ENCODE measurements at places on chromosomes 7 and 10.

DNA sequence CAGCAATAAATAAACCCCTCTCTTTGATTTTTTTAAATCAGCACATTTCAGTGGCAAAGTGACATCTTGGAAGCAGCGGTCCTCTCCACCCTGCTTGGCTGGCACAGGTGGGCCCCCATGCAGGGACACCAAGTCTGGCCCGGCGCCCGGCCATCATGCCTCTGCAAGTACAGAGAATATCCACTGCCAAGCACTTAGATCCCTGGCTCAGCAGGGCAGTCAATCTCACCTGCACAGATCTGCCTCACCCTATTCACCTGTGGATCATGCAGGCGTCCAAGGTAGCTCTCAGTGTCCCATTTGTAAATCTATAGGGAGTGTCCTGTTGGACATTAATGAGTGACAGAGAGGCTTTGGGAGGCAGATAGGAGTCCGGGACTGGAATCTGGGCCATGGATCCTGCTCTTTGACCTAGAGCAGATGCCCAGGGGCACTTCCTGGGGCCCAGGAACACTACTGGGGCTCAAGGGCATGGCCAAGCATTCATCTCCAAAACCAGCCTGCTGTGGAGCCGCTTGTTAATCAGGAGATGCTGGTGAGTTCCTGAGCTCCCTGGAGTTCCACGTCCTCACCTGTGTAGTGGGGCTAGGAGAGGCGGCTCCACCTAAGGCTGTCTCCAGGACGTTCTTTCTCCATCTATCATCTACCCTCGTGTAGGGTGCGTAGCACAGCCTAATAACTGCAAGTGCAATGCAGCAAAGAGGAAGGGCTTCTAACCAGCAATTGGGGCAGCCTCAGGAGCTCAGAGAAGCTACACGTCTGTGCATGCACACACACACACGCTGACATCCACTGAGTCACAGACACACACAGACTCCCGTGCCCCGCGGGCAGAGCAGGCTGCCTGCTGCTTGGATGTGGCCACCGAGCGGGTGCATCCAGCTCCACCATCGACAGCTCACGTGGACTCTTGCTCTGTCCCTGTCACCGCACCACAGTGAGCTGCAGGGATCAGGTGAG, 123.6 kb downstream of the OAT start:
- DNase-seq, result no peak

GRCh38 chr7:156751319-156751718, 110.7 kb downstream of the RNF32 start:
- DNase-seq, result peak; percentile 1

DNA sequence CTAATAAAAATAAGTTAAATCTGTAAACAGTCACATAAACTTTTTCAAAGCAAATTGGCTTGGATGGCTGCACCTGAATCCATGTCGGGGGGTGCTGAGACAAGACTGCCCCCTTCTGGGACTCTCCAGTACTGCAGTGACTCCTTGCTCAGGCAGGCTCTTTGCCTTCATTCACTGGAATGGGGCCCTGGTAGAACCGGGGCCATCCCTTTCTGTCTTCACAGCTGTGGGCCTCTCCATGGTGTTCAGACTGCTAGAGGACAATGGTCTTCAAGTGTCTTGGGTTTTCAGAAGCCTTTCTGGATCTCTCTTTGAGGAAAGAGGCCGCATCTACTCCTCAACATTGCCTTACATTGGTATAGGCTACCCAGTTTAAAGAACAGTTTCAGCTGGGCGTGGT, 16.1 kb upstream of the IMPDH1 start:
- peak; percentile 68 for DNase-seq

DNA sequence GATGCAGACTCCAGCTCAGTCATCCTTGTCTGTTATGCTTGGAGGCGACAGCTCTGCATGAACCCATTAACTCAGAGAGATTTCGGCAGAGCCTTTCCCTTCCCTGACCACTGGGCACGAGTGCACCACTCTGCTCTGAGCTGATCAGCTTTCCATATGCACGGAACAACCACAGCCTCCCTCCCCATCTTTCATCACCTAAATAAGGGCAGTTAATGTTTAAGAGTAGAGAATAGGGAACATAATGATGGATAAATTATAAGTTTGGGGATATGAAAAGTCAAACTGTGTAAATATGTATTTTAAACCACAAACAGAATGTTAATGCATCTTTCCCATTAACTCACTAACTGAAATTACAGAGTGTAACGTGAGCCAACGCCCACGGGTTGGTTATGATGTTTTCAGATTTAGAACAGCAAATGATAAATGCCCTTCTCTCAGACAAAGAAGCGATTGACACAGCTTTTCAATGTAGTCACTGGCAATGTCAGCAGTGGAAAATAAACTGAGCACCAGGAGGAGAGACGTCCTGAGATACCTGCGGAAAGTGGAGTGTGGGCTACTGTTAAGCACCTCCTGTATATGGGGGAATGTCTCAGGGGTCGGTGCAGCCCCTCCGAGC, 658.2 kb downstream of the LRMDA start:
- no peak for DNase-seq

- no peak for DNase-seq
Measured at GRCh38 chr7:109763611-109764010, 1193.9 kb downstream of the DNAJB9 start.

DNA sequence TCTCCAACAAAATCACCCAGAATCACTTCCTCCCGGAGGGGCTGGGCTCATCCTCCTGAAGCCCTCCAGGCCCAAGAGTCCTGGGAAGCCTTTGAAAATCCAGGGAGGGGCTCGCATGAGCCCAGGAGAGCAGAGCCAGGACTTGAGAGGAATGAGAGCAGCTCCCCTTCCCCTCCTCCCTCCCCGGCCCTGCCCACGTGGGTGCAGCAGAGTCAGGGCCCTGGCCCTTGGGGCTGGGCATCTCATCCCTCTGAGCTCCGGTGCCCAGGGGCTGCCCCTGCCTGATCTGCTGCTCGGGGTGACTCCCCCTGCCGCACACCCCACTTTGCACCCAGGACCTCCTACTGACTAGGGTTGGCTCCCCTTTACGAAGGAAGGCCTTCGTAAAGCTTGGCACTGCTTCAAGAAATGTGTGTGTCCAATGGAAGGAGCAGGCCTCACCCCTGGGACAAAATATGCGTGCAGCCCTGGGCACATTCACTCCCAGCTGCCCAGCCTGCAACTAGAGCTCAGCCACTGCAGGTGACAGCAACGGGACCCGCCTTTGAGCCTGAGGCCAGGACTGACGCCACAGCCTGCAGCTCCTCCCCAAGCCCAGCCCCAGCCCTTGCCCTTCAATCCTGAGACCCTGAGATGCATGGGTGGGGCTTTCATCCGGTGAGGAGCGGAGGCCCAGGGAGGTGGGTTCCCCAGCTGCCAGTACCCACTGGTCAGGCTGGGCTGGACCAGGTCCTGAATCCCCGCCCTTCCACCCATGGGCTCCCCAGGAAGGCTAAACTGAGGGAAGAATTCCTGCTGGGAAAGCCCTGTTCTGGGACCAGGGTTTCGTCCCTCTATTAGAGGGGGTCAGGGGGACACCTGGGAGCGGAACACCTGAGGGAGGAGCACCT, 21.8 kb downstream of the PWWP2B start:
- DNase-seq, result no peak

- DNase-seq, result no peak
Measured at GRCh38 chr10:78450807-78451485, 417.3 kb downstream of the RPS24 start.

- no peak for DNase-seq
Measured at GRCh38 chr10:1419796-1420610, 317.3 kb downstream of the ADARB2 start.

GRCh38 chr10:20267734-20268133, 451.5 kb downstream of the PLXDC2 start:
- DNase-seq, result no peak

DNA sequence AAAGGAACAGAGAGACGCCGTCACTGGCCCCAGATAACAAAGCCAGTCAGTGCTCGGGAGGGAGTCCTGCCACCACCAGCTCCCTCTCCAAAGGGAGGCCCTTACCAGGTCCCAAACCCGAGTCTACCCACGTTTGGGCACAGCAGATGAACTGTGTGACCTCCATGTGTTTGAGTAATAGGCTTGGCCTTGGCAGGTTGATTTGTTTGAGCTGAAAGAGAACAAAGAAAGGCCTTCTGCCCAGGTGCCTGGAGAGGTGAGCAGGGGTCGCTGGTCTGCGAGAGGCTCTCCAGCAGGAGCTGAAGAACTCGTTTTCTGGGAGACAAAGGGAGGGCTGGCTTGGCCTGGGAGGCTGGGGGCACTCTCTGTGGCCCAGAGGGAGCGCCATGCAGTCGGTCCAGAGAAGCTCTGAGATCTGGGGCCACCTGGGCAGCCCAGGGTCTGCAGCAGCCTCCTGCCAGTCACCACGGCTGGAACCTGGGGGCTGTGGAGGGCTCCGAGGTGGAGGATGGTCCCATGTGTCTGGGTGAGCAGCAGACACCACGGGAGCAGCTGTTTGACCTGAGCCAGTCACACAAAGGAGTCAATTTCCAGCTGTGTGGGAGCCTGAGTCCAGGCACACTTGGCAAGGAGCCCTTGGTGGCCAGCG, 99.7 kb downstream of the PAXIP1 start:
- DNase-seq, result no peak

DNA sequence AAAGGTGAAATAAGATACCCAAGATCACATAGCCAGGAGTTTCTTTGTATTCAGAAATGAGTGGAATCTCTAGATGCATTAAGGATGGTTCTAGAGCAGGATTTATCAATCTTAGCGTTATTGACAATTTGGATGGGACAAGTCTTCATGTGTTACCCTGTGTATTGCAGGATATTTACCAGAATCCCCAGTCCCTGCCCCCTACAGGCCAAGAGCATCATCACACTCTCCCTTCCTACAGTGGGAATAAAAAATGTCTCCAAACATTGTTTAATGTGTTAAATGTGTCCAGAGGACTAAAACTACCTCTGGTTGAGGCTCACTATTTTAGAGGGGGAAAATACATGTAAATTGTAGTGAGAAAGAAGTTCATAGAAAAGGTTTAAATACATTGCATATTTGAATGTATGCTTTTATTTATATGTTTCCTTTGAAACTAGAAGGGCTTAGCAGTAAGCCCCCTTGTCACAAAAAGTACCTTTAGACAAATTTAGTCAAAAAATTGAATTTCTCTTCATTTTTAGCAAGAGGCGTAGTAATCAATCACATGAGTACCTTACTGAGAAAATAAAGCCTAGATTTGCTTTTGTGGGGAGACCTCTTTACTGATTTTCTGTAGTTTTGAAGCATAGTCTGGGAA, 141.2 kb downstream of the MLLT10 start:
- DNase-seq, result no peak

GRCh38 chr7:33661430-33662160, 243.7 kb upstream of the BMPER start:
- DNase-seq, result no peak

- no peak for DNase-seq
Measured at GRCh38 chr7:65946904-65947303, 35.1 kb downstream of the GUSB start.

DNA sequence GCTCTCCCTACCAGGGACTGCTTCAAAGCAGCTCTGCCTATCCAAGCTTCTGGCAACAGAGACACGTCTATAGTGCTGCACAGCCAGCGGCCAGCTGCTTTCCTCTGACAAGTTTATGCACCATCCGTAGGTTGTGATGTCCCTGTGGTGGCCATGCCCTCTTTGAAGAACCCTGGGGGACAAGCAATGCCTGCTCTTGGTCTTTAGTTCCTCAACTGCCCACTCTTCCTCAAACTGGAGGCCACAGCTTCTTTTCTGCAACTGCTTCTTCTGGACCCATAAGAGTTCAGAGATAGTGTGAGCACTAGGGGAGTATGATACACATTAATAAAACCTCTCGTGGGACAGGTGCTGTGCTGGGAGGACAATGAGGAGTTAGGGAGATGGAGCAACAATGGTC, 164.9 kb downstream of the ELMO1 start:
- no peak for DNase-seq

GRCh38 chr7:25988640-25989039, 163.4 kb upstream of the NFE2L3 start:
- DNase-seq, result no peak

GRCh38 chr10:42850931-42851330, 68.3 kb downstream of the BMS1 start:
- no peak for DNase-seq

DNA sequence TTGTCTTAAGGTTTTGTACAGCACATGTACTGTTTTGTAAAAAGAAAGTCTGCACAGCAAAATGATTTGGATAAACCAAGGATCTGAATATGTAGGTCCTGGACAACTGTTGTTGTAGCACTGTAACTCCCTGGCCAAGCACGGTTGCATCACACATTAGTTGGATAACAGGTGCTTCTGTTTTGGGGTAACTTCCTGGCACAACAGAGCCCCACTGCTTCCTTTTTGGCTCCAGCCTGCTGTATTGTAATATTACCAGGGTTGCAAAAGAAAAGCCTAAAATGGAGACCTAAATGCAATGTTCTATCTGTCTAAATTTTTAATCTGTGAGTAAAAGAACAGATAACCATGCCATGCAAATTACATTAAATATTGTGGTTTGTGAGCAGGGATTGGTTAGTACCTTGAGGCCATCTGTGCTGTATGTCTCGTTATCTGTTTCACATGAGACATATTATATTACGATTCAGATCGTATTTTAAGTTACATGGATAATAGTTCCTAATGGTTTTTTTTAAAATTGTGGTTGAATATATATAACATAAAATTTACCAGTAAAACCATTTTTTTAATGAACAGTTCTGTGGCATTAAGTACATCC, 27.5 kb upstream of the WAC start:
- DNase-seq, result no peak

GRCh38 chr7:2273866-2274265, 31.8 kb downstream of the NUDT1 start:
- DNase-seq, result no peak

Measured in stimulated activated CD8-positive, alpha-beta memory T cell treated with anti-CD3 and anti-CD28 coated beads, Interleukin-7, amount 100 ng/mL, for 4 hours (primary cell).